Smooth muscle cell of the brain vasculature (primary cell): ENCODE measurements at places on chromosomes 4 and X.

DNA sequence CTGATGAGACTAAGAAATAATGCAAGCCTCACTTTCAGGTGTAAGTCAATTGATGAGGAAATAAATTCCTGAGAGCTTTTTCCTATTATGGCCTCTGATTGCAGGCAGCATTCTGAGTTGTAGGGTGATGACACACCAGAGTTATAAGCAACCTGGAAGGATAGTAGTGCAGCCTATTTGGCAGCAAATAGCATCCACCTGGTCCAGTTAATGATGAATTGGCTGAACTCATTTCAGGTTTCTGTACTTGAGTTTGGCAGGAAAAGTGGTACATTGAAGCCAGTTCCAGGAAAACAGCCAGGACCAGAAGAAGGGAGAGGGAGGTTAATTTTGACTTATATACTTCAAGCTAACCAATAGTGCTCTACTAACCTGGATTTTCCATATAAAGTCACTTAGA lies 316.8 kb downstream of the NAF1 start:
- DNase-seq = no peak

- no peak for DNase-seq
Measured at GRCh38 chr4:112411781-112412550, 104.0 kb downstream of the NEUROG2 start.

DNA sequence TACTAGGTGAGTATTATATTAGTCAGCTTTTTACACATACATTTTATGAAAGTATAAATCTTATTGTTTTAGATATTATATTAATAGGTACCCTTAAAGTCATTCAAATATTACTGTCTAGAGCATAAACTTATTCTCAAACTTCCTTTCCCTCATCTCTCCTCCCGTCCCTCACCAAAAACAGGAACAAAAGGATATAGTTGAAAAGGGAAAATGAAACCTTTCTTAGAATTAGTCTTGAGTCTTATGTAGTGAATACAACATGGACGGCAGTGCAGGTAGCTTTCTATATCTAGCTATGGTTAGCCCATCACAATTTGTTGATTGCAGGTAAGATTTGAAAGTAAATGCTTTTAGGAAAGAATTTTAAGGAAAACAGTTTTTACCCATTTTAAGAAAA lies 65.6 kb downstream of the RBPJ start:
- no peak for DNase-seq

- no peak for DNase-seq
Measured at GRCh38 chrX:13536551-13536950, 32.9 kb upstream of the EGFL6 start.

DNA sequence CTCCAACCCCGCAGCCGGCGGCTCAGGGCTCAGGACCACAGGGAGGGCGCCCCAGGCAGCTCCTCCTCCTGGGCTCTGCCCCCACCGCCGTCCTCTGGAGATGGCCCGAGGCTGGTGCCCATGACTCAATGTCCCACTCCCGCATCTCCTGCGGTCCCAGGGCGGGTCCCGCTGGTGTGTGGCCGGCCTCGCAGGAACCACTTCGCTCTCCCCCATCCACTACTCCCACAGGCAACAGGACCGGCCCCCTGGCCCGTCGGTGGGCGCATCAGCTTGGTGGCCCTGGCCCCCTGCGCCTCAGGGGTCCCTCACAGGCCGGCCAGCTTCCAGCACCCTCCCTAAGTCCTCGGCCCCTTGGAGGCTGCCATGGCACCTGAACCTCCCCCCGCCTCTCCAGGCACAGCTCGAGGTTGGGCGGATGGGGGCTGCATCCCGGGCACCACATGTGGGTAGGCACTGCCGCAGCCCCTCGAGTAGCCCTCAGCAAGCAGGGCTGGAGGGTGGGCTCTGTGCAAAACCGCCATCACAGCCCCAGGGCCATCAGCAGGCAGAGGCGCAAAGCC lies 22.8 kb upstream of the SPON2 start:
- DNase-seq = no peak

DNA sequence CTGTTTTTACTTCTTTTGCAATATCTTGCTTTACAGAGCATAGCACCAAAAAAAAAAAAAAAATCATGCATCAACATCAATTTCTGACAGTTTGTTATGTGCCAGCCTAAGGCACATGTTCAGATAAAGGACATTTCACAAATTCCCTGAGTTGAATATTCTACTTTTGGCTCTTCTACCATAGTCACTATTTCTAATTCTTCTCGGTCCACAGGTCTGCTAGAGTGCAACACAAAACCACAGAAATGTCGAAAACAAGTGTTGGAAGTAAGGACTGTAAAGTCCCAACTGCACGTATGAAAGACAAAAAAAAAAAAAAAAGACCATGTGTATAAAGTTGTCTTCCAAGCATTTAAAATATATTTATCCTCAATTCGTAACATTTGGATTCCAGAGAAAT lies 494.2 kb upstream of the INTU start:
- no peak for DNase-seq

GRCh38 chrX:19639056-19639455 lies 123.7 kb upstream of the MAP3K15 start:
- DNase-seq = no peak

GRCh38 chrX:6849716-6850414 lies 297.6 kb upstream of the STS start:
- no peak for DNase-seq

GRCh38 chr4:3283916-3284315 lies 8.9 kb upstream of the RGS12 start:
- no peak for DNase-seq

DNA sequence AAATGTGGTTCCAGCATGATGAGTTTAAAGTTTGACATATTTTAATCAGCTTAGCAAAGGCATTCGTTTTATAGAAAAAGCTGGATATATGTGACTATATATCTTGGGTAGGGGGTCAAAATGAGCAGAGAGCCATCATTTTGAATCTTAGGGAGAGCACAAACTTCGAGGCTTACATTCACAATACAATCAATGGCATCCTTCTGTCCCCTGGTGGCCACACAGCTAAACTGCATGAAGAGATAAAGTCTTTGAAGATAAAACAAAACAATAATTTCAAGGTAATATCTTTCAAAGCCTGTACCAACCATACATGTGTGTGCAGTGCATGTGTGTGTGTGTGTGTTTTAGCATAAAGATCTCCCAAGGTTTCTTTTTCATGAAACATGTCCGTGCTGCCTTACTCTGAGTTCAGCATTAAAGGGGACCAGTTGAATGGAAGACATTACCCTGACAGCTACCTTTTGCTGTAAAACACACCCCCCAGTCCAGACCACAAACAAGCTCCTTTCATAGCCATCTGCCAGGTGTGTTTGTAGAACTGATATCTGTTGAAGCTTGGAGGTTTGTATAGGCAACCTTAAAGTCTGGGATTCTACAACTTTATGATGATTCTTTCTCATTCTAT lies 22.0 kb downstream of the DYNLT3 start:
- DNase-seq = no peak

GRCh38 chrX:23901805-23902204 lies 5.9 kb downstream of the APOO start:
- DNase-seq = no peak
